GM12892 (cell line): ENCODE measurements at places on chromosomes 16 and 17.

GRCh38 chr17:80297996-80298560, 37.4 kb downstream of the RNF213 start:
- DNase-seq = no peak

DNA sequence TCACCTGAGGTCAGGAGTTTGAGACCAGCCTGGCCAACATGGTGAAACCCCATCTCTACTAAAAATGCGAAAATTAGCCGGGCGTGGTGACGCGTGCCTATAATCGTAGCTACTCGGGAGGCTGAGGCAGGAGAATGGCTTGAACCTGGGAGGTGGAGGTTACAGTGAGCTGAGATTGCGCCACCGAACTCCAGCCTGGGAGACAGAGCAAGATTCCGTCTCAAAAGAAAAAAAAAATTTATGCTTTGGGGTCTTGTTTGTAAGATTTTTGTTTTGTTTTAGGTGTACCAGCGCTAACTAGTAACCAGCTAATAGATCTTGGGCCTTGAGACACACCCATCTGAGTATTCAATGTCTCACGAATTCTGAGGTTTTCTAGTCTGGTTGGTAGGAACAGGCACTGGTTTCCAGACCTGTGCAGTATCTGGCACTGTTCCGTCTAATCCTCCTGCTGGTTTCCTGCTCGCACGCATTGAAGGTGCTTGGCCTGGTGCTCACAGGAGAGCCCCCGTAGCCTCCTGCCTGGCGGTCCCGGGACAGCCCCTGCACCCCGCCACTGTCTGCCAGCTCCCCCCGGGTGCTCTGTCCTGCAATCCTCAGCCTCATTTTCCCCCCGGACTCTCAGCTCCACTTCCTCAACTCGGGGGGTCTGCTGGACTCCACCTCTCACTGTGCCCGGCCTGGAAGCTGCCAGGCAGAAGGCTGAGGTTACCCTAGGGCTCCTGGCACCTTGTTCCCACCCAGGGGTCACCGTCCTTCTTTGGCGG, 10.6 kb upstream of the DUS1L start:
- no peak for DNase-seq

- no peak for DNase-seq
Measured at GRCh38 chr16:28835864-28836760, 10.0 kb downstream of the TUFM start.

GRCh38 chr17:62862251-62862650, 54.1 kb upstream of the MARCHF10 start:
- DNase-seq = no peak

DNA sequence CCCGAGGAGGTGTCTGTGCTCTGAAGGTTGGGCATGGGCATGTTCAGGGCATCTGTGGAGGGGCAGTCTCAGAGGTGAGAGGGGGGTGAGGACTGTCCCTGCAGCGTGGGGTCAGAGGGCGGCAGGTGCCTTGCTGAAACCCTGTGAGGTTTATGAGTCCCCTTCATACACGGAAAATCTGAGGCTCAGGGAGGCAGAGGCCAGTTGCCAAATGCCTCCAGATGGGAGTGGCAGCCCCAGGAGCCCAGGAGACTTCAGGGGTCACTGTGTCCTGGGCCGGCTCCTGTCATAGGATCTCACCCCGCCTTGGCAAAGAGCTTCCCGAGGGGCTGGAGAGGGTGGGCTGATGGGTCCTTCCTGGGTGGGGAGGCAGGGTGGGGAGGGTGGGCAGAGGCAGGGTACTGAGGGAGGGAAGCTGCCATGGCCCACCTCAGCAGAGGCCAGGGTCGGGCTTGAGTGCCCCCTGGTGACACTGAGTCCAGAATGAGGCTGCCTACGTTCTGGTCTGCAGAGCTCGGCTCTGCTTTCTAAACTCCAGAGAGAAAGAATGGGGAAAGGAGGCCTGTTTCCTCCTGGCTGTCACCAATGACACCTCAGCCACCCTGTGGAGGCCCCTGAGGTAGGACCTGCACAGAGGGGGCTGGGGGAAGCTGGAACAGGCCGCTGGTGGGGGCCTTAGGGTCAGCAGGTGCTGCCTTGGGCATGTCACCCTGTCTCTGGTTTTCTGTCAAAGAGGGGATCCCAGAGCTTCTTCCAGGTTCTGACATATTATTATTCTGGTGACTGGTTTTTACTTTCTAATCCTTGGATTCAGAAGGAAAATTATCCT, 1.1 kb downstream of the LGALS9 start:
- no peak for DNase-seq
